ENCODE measurements at places on chromosomes 1 and 21. TPM values are rescaled to one million over a fixed set of nuclear protein-coding genes. Genes with fewer than 3 reads are reported as not detected.

CYYR1 gene
- polyA plus RNA-seq: 106 TPM

BMP8A gene
- polyA plus RNA-seq: 0.09 TPM

OPRD1 gene
- 0.26 TPM for polyA plus RNA-seq

GJA8 gene
- not detected for polyA plus RNA-seq

ZNF695 gene
- 0.07 TPM for polyA plus RNA-seq

MYBPH gene
- polyA plus RNA-seq: 0.64 TPM

DMBX1 gene
- polyA plus RNA-seq: not detected

CIART gene
- polyA plus RNA-seq: 19.2 TPM

SPRR1A gene
- polyA plus RNA-seq: not detected

DISC1 gene
- 1.7 TPM for polyA plus RNA-seq

HSD3B1 gene
- polyA plus RNA-seq: 0.59 TPM

CYP4X1 gene
- 2.0 TPM for polyA plus RNA-seq

FYB2 gene
- polyA plus RNA-seq: not detected

TSPAN1 gene
- 6.5 TPM for polyA plus RNA-seq

CEP170 gene
- polyA plus RNA-seq: 15.5 TPM

CD1C gene
- polyA plus RNA-seq: 0.27 TPM

HPDL gene
- polyA plus RNA-seq: 0.33 TPM

CNTN2 gene
- polyA plus RNA-seq: 0.72 TPM

ANKRD65 gene
- 3.4 TPM for polyA plus RNA-seq

SELP gene
- polyA plus RNA-seq: 1.6 TPM

PI4KB gene
- polyA plus RNA-seq: 30.8 TPM

FCGR3A gene
- polyA plus RNA-seq: 18.1 TPM

AK2 gene
- 245 TPM for polyA plus RNA-seq

Measured in adrenal gland (tissue), 19 donors.